WTC11 (cell line): ENCODE measurements at places on chromosomes 11 and 22. TPM values are rescaled to one million over a fixed set of nuclear protein-coding genes. Genes with fewer than 3 reads are reported as not detected.

CLP1 gene
- total RNA-seq, result 24.5 to 26.3 TPM (median 24.6 TPM) in 3 replicates

SLC5A12 gene
- 1.9 to 2.8 TPM (median 2.3 TPM) in 3 replicates for total RNA-seq

PPFIBP2 gene
- 12.5 to 21.4 TPM (median 12.9 TPM) in 3 replicates for total RNA-seq

OR8K1 gene
- total RNA-seq, result not detected in 3 replicates

PNPLA5 gene
- 5.3 to 5.9 TPM (median 5.3 TPM) in 3 replicates for total RNA-seq

ISX gene
- not detected in 3 replicates for total RNA-seq

MCAM gene
- 20.7 to 26.4 TPM (median 22.1 TPM) in 3 replicates for total RNA-seq

RTL10 gene
- total RNA-seq, result 19.2 to 21.5 TPM (median 20.6 TPM) in 3 replicates

MUC5B gene
- 0.69 to 1.6 TPM (median 1.6 TPM) in 3 replicates for total RNA-seq

CCDC81 gene
- 0.82 to 1.0 TPM (median 0.98 TPM) in 3 replicates for total RNA-seq

GNAZ gene
- total RNA-seq, result 9.9 to 11.4 TPM (median 11.0 TPM) in 3 replicates

FOLR1 gene
- 0.35 to 0.87 TPM (median 0.85 TPM) in 3 replicates for total RNA-seq

NAT10 gene
- total RNA-seq, result 70.8 to 75.5 TPM (median 74.7 TPM) in 3 replicates

MRGPRF gene
- total RNA-seq, result 3.8 to 6.5 TPM (median 5.5 TPM) in 3 replicates

GLYATL2 gene
- 0.14 to 0.37 TPM (median 0.20 TPM) in 3 replicates for total RNA-seq

PARVG gene
- total RNA-seq, result 0.41 to 0.94 TPM (median 0.69 TPM) in 3 replicates

ANO5 gene
- 6.3 to 6.9 TPM (median 6.7 TPM) in 3 replicates for total RNA-seq
